Epithelial cell of proximal tubule (primary cell): ENCODE measurements at places on chromosomes 12 and 14. TPM values are rescaled to one million over a fixed set of nuclear protein-coding genes. Genes with fewer than 3 reads are reported as not detected.

AKAP3 gene
- 0.06 and 1.0 TPM in 2 replicates for total RNA-seq

CHGA gene
- total RNA-seq: not detected in 2 replicates

DEGS2 gene
- 0.06 TPM in 1 of 2 replicates, not detected in the other for total RNA-seq

- no peak for DNase-seq
Observed at GRCh38 chr12:1791104-1791841, 29.1 kb upstream of the LRTM2 start.
